GM12878 (cell line): ENCODE measurements at places on chromosomes 7 and 10. TPM values are rescaled to one million over a fixed set of nuclear protein-coding genes. Genes with fewer than 3 reads are reported as not detected.

The OR2A42 gene
- polyA plus RNA-seq: 0.24 and 0.32 TPM in 2 replicates

The BTBD16 gene
- not detected in 2 replicates for polyA plus RNA-seq

The TMEM72 gene
- polyA plus RNA-seq: not detected in 2 replicates

The TEX47 gene
- polyA plus RNA-seq: not detected in 2 replicates

The GATA3 gene
- 0.67 and 0.93 TPM in 2 replicates for polyA plus RNA-seq

The LIPN gene
- polyA plus RNA-seq: not detected in 2 replicates

The SCD gene
- polyA plus RNA-seq: 66.9 and 68.7 TPM in 2 replicates

The PRSS1 gene
- polyA plus RNA-seq: not detected in 2 replicates

The EPDR1 gene
- 5.9 and 6.7 TPM in 2 replicates for polyA plus RNA-seq

The FANK1 gene
- polyA plus RNA-seq: not detected in 2 replicates

The PRKG1 gene
- polyA plus RNA-seq: not detected in 2 replicates

The PRKAR2B gene
- 0.06 TPM in 1 of 2 replicates, not detected in the other for polyA plus RNA-seq

The HOXA3 gene
- polyA plus RNA-seq: not detected in 2 replicates

The ADAM22 gene
- polyA plus RNA-seq: 4.7 and 6.0 TPM in 2 replicates

The KAZALD1 gene
- 1.0 and 3.1 TPM in 2 replicates for polyA plus RNA-seq

The SLC26A3 gene
- not detected in 2 replicates for polyA plus RNA-seq

The CYP3A4 gene
- polyA plus RNA-seq: not detected in 2 replicates

The SPACDR gene
- polyA plus RNA-seq: 0.43 and 0.60 TPM in 2 replicates

The HMX2 gene
- 17.6 and 31.3 TPM in 2 replicates for polyA plus RNA-seq

The HECW1 gene
- 0.04 TPM in 1 of 2 replicates, not detected in the other for polyA plus RNA-seq

The NAT16 gene
- not detected in 2 replicates for polyA plus RNA-seq

The CPXM2 gene
- polyA plus RNA-seq: 0.36 and 0.72 TPM in 2 replicates

The SPDYE2B gene
- polyA plus RNA-seq: 0.36 and 0.59 TPM in 2 replicates

The AKR1C8 gene
- not detected in 2 replicates for polyA plus RNA-seq

The NKX1-2 gene
- polyA plus RNA-seq: not detected in 2 replicates

The LRRC4 gene
- polyA plus RNA-seq: 0.09 and 0.15 TPM in 2 replicates

The ANXA8L1 gene
- 0.21 and 0.50 TPM in 2 replicates for polyA plus RNA-seq

The CLEC5A gene
- polyA plus RNA-seq: not detected in 2 replicates
